MM.1S (cell line): ENCODE measurements at places on chromosomes 13 and 19.

GRCh38 chr19:50796128-50796633 is 6.0 kb downstream of the ACP4 start:
- no peak for DNase-seq

GRCh38 chr13:77979721-77980385 is 61.2 kb upstream of the EDNRB start:
- DNase-seq: no peak

DNA sequence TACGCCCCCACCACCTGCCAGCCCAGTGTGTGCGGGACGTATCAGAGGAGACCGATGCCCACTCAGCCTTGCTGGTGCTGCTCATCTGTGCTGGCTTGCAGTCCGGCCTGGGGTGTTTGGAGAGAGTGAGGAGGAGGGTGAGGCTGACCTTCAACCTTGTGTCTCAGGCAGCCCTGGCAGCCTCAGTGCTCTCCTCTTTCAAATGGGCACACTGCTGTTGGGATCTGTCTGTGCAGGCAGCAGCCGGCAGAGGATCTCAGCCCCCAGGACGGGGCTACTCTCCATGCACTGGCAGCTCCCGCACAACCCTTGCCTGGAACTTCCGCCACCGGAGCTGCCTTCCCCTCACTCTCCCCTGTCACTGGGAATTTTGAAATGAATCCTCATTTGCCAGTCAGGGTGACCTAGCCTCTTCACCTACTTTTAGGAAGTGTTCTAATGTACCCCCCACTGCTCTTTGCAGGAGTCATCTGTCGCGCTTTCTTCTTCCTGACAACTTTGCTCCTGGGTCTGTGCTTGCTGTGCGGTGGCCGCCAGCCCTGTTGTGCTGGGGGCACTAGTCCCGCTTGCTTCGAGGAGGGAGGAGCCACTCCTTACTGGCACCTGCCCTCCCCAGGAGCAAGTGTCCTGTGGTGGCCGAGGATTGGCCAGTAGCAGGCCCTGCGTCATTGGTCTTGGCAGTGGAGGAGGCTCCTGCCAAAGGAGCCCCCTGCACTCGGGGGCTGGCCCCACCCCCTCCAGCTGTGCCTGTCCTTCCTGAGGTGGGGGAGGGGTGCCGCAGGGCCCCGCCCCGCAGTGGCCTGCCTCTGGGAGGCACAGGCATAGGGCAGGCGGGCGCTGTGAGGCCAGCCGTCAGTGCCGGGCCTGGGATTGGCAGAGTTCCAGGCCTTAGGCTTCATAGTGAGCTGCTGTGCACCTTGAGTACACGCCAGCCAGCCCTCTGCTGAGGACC is 53.4 kb downstream of the TSSK6 start:
- DNase-seq: no peak

DNA sequence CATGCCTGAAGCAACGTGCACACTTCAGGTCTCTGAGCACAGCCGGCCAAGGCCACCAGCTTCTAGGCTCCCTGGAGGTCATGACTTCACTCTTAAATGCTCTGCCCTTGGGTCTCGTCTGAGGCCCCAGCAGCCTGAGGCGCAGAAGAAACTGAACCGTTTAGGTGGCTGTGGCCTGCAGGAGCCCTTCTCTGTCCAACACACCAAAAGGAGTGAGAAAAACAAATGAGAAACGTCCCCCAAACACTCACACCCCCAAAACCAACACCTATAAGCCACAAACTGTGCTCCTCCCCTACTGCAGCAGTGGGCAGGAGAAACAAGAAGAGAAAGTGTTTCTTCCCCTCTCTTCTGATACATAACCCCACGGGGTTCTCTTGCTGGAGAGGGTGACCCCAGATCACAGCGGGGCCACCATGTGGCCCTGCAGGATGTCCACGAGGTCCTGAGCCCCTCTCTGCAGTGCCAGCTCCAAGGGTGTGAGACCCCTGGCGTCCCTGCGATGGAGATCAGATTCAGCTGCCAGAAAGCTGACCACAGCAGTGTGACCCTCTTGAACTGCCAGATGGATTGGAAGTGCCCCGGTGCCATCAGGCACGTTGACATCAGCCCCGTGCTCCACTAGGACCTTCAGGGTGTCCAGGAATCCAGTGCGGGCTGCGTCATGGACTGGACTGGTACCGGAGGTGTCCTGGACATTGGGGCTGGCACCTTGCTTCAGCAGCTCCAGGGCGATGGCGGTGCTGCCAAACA is 1.0 kb upstream of the KRI1 start:
- DNase-seq: peak; percentile 22

GRCh38 chr13:55263045-55263444 is 1877.7 kb upstream of the PRR20A start:
- no peak for DNase-seq

GRCh38 chr19:16608290-16608739 is 19.7 kb downstream of the MED26 start:
- DNase-seq: no peak

GRCh38 chr13:97390941-97391600 is 42.9 kb upstream of the RAP2A start:
- no peak for DNase-seq

GRCh38 chr13:75309981-75310580 is 171.9 kb downstream of the TBC1D4 start:
- no peak for DNase-seq

GRCh38 chr19:8488365-8488764 is 14.1 kb downstream of the PRAM1 start:
- DNase-seq: no peak

- no peak for DNase-seq
Observed at GRCh38 chr19:51742789-51743188, 8.9 kb downstream of the FPR1 start.

GRCh38 chr13:99659226-99659625 is 158.0 kb downstream of the TM9SF2 start:
- DNase-seq: peak; percentile 20

DNA sequence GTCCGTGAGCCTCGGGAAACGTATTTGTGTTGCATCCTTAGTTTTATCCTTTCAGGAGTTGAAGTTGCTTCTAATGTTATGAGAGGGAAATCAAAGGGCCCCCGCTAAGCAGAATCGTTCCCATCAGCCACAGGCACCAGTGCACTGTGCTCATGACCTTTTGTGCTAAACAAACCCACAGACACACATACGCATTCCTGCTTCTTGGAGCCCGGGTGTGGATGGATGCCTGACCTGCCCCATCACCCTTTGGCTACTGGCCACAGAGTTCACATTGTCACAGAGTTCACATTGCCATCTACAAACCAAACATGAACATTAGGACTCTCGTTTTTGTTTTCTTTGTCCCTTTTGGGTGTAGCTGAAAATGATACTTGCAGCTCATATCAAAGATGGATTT is 47.2 kb downstream of the CHST8 start:
- no peak for DNase-seq

GRCh38 chr13:90615767-90616166 is 731.7 kb upstream of the MIR17HG start:
- DNase-seq: no peak

- no peak for DNase-seq
Observed at GRCh38 chr19:33208904-33209849, 15.0 kb downstream of the LRP3 start.

DNA sequence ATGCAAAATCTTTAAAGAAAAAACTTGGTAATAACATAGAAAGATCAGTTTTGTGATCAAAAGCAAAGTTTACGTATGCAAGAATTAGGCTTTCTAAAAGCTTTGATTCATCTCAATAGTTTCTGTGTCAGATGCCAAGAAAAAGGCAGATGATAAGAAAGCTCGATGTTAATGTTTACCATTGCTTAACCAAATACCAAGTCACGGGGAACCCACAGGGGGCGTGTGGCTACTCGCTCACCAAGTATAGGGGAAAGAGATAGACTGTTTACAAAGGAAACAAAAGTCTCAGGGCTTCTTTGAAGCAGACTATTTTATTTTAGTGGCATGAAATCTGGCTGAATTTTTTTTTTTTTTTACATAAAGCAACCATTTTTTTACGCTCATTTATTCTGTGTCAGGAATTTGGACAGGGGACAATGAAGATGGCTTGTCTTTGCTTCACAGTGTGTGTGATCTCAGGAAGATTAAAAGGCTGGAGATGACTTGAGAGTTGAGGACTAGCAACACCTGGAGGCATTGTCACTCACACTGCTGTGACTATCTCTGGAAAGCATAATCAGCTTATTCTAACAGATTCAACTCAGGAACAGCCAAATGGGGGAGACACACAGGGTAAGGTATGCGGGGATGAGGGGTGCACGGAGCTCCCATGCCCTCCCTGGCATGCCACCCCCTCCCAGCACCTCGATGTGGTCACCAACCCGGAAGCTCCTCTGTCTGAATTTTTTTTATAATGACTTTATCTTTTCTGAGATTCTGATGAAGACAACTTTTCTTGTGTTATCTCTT is 24.9 kb downstream of the RCBTB1 start:
- DNase-seq: no peak

- no peak for DNase-seq
Observed at GRCh38 chr13:82803341-82803740, 1078.9 kb downstream of the SLITRK1 start.

DNA sequence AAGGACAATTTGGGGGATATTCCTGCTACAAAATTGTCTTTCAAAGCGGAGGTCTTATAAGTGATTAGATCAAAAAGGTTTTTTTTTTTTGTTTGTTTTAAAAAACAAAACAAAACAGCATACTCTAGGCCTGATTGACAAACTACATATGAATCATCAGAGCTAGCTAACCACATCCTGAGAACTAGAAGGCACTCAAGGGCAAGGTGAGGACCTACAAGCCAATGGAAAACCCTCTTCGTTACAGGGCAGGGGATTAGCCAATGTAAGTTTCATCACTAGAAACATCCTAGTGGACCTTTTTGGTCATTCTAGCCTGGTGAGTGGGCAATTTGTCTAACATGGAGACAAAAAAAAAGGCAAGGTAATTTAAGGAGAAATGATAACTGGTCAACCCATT is 428.6 kb downstream of the RFC3 start:
- no peak for DNase-seq

DNA sequence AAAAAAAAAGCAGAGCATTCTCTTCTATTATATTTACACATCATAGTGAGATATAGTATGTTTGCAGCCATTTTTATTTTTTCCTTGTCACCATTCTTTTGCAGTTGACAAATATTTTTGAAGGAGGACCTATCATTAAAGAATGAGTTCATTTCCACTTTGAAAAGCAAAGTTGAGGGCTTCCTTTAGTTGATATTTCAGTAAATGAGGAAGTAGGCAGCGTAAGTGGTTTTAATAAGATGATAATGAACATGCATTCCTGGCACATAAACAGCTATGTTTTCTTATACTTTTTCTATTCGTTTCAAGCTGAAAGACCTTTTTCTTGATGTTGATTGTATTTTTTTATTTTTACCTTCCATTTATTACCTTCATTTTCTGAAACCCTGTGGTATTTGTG is 66.2 kb downstream of the ZMYM2 start:
- DNase-seq: no peak

DNA sequence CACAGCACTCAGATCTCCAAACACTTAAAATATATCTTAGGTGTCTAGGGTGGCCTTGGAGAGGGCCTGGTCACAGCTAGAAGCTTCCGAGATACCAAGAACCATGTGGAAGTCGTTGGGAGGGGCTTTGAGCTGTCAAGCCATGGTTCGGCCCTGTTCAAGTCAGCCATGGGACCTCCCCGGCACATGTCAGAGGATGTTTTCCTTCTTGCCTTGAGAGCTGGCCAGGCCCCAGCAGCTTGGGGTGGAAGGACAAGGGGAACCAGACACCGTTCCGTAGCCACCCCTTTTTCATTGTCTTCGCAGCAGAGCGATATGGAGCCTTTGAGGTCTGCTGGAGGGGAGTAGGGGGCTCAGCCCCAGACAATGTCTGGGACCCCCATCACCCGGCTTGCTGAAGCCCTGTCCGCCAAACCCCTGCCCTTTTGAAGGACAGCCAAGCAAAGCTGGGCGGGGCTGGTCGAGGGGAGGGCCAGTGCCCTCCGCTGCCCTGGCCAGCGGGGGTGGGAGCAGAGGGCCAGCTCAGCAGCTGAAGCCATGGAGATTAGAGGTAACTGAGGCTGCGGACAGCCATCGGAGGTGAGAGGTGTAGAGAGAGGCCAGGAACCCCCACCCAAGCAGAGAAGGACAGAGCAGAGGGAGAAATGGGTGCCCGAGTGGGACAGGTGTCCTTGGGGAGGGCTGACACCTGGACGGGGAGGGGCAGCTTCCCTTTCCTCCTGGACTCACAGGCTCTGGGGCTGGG is 435 bp downstream of the KLK11 start:
- DNase-seq: no peak

- DNase-seq: no peak
Observed at GRCh38 chr19:1626417-1627010, 21.3 kb upstream of the UQCR11 start.

DNA sequence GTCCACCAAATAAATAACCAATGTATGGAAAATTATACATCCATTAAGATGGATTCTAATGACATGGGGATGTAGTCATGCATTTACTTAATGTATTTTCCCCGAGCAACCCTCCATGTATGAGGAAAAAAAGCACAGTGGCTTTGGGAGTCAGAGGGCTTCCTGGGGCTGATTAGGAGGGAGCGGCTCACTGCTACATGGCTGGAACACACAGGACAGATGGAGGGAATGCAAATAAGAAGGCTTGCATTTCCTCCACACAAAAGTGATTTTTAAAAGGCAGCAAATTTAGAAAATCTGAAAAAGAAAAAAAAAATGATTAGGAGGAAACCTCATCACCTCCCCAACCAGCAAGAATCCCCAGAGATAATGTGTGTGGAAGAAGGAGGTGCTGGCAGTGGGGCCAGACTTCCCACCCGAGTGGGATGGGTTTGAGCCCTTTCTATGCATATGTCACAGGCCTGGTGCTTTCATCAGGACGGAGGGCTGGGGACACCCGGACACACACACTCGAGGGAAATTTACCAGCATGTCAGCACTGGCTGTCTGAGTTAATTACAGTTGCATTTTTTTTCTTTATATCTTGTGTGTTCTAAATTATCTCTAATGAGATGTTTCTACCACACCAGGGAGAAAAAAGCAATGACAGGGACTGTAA is 118.9 kb downstream of the USP12 start:
- no peak for DNase-seq

- DNase-seq: no peak
Observed at GRCh38 chr13:50611117-50611781, 232.2 kb downstream of the DLEU7 start.

- DNase-seq: no peak
Observed at GRCh38 chr13:47005756-47006414, 109.0 kb upstream of the HTR2A start.

DNA sequence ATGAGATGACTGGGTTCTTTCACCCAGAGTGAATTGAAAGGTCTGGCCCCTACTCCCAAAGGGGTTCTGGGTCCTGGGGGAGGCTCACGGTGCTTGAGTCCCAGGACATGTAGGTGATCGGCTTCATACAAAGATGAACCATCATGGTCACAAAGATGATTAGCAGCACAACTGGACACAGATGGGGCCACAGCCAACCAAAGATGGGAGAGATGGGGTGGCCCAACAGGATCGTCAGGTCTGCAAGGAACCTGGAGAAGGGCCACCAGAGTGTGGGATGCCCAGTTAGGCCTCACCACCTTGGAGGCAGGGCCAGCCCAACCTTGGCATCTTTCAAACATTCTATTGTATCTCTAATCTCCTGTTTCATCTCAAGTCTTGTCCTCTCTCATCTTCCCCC is 34.5 kb downstream of the SLC6A16 start:
- no peak for DNase-seq

GRCh38 chr13:86813198-86813597 is 858.0 kb upstream of the SLITRK5 start:
- no peak for DNase-seq
